ENCODE measurements at places on chromosomes 5 and 9.

DNA sequence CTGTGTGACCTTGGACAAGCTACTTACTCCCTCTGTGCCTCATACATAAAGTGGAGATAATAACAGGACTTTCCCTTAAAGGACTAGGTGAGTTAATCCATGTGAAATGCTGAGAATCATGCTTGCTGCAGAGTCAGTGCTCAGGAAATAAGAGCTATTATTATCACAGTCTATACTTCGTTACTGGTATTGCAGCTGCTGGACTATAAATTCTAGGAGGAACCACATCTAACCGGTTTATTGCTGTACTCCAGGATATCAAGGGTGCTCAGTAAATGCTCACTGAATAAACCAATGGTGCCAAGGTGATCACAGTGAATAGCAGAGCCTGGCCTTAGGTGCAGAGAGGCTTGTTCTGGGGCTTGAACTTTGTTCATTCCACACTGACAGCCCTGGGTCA, 69.3 kb downstream of the HSPA4 start:
- no peak for DNase-seq

- DNase-seq, result no peak
These were observed 44.0 kb upstream of the RNU6ATAC start for GRCh38 chr9:134208310-134208841.

DNA sequence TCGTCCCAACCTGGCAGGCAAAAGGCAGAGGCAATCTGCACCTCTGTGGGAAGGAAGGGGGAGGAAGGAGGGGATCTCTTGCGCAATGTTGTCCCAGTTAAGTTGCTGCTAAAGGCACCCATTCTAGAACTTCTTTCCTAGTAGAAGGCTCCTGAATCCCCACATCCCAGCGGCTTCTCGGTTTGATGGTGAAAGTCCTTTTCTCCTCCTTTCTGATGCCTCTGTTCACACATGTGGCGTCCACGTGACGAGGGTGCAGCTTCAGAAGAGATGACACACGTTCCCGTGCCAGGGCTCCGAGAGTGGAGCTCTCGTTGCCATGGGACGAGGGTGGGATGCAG, 96.9 kb upstream of the FCN2 start:
- DNase-seq, result no peak

DNA sequence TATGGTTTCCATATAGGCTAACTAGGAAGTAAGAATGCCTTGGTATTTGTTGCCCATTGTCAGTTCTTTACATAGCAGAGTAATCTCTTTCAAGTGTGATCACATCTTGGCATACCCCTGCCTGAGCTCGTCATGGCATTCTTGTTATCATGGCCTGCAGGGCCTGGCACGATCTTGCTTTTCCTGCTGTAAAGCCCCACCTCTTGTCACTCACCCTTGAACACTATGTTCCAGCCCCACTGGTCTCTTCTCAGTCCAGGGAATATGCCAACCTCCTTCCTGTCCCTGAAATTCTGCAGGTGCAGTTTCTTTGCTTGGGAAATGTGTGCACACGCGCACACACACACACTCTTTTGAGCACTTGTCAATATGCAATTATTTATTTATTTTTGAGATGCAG, 250.2 kb upstream of the DMRT1 start:
- DNase-seq, result no peak

- no peak for DNase-seq
These were observed 362.3 kb downstream of the MAT2B start for GRCh38 chr5:163867738-163868137.

DNA sequence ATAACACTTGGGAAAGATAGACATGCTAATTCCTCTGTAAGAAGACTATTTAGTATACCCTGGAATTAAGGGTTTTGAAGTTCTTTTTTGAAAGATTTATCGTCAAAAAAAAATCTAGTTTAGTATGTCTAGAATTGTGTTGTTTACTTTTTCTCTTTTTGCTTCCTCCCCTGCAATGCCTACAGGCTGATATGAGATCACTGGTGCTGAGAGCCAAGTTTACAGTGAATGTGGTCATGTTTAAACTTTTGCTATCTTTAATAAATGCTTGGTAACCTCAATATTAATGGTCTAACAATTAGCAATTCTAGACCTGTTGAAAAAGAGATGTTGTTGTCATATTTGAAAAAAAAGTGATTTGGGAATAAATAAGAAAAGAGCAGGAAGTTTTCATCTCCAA, 86.1 kb downstream of the CWC27 start:
- DNase-seq, result no peak

DNA sequence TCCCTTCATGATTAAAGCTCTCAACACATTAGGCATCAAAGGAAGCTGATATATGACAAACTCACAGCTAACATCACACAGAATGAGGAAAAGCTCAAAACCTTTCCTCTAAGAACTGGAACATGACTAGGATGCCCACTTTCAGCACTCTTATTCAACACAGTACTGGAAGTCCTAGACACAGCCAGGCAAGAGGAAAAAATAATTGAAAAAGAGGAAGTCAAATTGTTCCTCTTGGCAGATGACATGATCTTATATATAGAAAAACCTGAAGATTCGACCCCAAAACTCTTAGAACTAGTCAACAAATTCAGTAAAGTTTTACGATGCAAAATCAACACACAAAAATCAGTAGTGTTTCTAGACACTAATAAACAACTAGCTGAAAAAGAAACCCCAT, 144.3 kb upstream of the NREP start:
- DNase-seq, result no peak

DNA sequence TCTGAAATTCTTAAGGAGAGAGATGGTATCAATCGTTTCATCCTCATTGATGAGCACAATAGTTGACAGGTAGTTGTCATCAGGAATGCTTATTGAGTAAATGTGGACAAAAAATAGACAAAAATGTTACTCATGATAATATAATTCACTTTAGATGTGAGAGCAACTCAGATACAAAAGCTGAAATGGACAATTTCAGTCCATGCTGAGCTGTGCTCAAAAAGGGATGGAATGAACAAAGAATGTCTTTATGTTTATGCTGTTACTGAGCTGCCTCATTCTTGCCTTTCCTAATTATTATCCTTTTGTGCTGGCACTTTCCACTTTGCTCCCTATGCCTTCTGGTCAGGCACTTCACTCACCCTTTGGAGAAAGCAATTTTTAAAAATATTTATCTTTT, 49.5 kb downstream of the JAKMIP2 start:
- no peak for DNase-seq

- no peak for DNase-seq
These were observed at the start of gene NME5 for GRCh38 chr5:138138949-138139780. Gene NME5 (minus strand): TSS chr5:138139428. CDS start chr5:138138780, 648 bp downstream.

- no peak for DNase-seq
These were observed 89.4 kb downstream of the UHRF2 start for GRCh38 chr9:6502399-6502798.

DNA sequence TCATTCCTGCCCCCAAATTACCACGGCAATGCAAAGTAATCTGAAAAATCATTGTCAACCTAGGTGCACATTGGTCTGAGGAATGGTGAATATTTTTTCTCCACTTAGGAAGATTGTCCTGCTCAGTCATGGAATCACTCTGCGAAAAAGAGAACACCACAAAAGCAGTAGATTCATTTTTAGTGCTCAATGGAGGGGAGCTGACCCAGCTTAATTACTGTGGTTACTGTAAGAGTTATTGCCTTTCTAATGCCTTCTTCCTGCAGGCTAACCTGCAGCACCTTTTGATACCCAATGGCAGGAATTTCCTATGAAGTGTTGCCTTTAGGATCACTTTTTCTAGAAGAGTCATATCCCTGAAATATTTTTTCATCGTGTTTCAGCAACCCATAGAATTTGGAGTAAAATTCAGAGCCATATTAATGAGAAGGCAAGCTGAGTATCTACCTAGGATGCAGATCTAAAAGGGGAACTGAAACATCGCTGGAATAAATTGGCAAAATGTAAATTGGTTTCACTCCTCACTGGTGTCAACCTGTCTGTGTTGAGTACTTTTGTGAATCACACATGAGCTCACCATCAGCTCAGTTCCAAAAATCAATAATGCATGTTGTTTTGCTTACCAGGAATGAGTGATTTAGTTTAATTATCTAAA, 464.5 kb downstream of the CSNK1G3 start:
- DNase-seq, result no peak

DNA sequence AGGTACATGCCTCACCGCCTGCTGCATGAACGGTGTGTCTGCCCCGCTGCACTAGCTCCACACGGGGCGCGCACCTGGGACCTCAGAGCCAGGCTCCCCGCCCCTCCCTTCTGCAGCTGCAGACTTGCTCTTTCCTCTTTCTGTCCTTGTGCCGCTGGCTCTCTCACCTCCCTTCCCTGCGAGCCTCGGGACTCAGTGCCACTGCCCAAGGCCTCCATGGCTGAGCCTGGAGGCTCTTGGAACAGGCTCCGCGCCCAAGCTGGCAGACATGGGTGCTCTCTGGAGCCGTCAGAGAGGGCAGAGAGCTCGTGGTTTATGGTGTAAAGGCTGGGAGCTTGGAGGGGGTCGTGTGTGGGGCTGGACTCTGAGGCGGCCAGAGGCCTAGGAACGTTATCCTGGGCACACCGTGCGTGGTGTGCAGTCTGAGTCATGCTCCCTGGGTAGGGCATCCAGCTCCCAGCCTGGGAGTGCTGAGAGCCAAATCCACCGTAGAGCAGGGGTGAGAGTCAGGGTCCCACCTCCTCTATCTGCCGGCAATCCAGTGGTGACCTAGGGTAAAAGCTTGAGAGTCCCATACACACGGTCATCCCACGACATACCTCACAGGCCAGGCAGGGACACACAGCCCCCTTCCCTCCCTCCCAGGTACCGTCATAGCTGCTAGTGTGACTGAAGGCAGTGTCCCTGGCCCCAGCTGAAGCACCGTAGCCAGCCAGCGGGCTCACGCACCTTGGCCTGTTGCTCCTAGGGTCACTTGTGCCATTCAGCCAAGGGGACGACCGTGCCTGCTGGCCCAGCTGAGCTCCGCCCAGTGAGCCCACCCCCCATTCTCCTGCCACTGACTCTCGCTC, 22.4 kb downstream of the GOLGA2 start:
- DNase-seq, result no peak

DNA sequence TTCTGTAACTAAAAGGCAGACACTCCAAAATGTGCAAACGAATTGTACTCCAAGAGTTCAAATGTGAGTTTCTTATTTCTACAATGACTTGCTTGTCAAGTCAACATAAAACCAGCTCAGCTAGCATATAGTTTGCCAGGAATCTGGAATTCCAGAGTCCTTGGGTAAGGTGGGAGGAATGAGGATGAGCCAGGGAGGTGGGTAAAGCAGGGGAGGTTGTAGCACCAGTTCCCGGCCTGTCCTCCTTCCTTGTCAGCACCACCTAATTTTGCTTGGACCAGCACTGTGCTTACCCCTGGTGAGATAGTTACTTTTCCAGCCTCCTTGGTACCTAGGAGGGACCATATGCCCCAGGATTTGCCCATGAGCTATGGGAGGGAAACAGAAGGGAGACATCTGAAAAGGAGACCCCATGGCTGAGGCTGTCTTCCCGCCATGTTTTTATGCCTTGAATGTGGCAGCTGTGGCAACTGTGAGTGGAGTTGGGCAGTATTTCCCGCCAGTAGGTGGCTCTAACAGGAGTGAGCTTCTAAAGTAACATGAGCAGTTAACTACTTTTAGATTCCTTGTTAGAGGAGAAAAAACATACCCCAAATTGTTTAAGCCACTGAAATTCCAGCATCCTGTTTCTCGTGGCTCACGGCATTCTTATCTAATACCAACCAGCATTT, 302.5 kb downstream of the TENT4A start:
- no peak for DNase-seq

DNA sequence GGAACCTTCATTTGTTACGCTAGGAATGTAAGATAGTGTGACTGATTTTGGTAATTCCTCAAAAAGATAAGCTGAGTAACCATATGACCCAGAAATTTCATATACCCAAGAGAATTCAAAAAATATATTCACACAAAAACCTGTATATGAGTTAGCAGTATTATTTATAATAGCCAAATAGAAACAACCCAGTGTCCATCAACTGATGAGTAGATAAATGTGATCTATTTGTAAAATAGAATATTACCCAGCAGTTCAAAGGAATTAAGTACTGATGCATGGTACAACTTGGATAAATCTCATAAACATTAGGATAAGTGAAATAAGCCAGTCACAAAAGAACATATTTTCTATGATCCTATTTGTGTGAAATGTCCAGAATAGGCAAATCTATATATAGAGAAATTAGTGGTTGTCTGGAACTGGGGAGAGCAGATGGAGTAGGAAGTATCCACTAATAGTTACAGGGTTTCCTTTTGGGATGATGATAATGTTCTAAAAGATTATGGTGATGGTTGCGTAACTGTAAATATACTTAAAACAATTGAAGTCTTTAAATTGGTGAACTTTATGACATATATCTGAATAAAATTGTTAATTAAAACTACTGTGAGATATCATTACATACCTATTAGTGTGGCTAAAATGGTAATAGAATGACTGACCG, 10.2 kb downstream of the MARCHF6 start:
- no peak for DNase-seq

DNA sequence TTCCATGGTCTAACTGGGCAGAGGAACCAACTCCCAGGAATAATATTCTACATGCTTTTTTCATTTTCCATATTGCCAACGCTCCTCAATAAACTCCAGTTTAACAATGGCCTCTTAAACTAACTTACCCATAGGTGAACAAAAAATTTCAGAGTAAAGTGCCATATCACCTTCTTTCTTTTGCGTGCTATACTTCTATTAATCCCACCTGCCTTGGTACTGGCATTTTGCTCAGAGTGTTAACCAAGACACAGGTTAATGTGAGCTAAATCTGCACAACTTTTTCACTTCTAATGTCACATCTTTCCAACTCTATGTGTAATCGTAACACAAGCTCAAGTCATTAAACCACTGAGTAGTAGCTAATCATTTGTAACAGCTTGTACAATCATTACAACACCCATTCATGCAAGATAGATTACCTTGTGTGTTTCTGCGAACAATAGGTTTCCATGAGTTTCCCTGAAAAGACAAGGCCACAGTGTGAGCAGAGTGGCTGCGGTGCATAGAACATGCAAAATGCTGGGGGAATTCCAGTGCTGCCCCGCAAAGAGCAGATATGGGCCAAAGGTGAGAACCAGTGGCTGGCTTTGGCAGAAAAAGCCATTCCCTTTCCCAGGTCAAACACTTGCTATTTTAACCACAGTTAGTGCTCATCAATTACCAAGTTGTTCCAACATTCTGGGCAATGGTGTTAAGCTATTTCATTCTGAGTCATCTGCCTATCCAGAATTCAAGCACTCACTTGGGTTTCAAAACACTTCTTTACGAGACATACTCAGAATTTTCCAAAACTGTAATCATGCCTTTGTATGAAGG, 42.8 kb downstream of the TIMD4 start:
- no peak for DNase-seq
